ENCODE measurements at places on chromosomes 16 and 17.

DNA sequence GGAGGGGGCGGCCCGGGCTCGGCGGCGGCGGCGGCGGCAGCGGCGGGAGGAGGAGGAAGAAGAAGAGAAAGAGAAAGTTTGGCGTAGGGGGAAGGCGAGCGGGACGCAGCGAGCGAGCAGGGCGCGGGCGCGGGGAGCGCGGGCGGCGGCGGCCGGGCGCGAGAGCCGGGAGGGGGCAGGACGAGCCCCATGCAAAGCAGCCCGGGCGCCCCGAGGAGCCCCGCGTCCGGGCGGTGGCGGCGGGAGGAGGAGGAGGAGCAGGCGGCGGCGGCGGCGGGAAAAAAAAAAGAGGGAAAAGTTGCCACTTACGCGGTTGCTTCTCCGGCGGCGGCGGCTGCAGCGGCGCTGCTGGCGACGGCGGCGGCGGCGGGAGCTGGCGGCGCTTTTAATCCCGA is 10.3 kb upstream of the ZFHX3 start:
- DNase-seq, result peak; percentile 44

- no peak for DNase-seq
Measured at GRCh38 chr17:78101542-78101941, 27.0 kb downstream of the TMC6 start.

GRCh38 chr16:75927810-75928209 is 201.5 kb upstream of the CPHXL start:
- no peak for DNase-seq

DNA sequence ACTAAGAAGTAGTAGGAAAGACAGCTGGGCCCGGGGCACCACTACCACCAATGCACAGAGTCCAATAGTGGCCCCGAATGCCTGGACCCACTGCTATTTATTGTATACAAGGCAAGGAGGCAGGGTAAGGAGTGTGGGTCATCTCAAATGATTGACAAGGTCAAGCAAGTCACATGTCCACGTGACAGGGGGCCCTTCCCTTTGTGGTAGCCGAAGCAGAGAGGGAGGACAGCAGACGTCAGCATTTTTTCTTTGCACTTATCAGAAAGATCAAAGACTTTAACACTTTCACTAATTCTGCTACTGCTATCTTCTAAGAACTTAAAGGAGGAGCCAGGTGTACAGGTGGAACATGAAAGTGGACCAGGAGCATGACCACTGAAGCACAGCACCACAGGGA is 6.5 kb downstream of the VPS53 start:
- DNase-seq, result no peak

- peak; percentile 57 for DNase-seq
Measured at GRCh38 chr16:81623365-81624102, 155.6 kb upstream of the PLCG2 start.

DNA sequence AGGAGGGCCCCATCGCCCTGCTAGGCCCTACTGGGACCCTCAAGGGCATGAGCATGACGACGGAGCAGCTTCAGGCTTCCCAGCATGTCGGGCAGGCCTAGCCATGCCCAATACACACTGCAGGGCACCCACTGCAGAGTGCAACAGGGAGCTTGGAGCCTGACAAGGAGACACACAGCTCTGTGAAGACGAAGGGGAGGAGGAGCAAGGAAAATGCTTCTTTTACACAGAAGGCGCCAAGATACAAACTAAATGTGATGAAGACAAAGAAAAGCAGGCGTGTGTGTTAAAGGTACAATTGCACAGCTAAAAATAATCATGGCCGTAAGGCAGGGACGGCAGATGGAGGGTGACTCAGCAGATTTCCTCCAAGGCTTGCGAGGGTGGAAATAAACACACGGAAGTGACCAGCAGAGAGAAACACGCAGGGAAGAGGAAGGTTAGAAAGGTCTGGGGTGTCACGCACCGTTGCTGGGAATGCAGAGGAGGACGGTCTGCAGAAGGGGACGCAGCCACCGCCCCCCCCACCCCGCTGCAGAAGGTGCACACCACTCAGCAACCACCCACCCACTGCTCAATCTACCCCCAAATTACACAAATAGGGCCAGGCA is 108.5 kb downstream of the ZNF778 start:
- peak; percentile 71 for DNase-seq

DNA sequence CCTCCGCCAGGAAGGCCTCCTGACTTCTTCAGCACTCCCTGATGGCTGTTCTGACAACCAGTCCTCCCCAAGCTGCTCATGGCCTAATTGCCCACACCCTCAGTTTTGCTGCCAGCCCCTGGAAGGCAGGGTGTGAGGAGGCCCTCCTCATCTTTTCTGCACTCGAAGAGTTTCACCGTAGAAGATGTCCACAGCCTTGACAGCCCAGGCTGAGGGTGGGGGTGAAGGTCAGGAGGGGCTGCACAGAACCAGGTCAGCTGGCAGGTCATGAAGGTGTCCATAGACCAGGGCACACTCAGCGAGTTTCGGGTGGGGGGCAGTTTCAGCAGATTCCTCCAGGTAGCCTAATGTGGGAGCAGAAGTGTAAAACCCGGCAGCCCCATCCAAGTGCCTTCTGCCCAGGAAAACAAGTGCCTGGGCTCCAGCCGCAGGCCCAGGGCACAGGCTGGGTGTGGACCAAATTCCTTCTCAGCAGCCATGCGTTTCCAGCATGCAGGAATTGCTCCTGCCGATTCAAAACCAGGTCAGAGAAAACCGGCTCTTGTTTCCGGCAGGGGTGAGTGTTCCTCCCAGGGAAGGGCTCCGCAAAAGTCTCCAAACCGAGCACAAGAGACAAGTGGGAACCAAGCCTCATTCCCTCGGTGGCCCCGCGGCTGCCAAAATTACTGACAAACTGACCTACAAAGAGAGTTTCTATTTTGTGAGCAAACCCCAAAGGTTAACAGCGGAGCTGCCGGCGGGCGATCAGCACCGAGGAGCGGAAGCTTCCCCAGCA is 228.8 kb downstream of the C16orf78 start:
- no peak for DNase-seq

DNA sequence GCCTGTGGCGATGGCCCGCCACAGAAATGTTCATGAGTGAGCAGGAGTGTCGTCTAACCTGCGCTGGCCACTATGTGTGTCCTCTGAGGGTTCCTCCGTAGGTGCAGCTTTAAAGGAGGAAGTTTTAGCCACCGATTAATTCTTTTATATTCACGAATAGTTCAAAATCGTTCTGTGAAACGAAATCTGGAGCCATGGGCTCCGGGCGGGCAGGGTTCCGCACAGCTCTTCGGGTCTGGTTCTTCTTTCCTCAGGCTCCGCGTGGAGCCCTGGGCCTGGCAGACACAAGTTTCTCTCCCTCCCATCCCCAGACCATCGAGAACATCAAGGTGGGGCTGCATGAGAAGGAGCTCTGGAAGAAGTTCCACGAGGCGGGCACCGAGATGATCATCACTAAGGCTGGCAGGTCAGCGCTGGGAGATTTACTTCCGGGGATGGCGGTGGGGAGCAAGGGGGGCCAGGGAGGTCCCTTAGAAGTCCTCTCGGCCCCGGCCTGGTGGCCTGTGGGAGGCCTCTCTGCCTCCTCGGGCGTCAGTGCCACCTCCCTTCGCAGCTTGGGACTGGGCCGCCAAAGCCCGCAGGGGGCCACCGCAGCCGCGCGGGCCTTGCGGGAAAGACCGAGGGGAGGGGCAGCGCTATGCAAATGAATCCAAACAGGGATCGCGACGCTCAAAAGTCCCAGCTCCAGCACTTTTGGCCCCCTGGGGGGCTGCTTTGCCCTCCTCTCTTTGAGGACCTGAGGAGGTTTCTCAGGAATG is 5.2 kb downstream of the TBX4 start:
- no peak for DNase-seq

- DNase-seq, result no peak
Measured at GRCh38 chr17:31431852-31432658, 40.6 kb downstream of the RAB11FIP4 start.

- DNase-seq, result no peak
Measured at GRCh38 chr16:67252609-67253497, 4.1 kb downstream of the SLC9A5 start.

DNA sequence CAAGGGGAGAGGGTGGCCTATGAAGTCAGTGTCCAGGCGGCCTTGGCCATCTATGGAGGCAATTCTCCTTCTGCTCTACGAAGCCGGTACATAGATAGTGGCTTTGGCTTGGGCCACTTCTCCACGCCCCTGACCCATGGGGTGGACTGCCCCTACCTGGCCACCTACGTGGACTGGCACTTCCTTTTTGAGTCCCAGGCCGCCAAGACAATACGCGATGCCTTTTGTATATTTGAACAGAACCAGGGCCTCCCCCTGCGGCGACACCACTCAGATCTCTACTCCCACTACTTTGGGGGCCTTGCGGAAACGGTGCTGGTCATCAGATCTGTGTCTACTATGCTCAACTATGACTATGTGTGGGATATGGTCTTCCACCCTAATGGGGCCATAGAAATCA is 17.3 kb downstream of the AOC3 start:
- no peak for DNase-seq

- peak; percentile 10 for DNase-seq
Measured at GRCh38 chr16:78705694-78706093, 606.2 kb downstream of the WWOX start.

GRCh38 chr16:12819126-12820117 is 15.7 kb upstream of the CPPED1 start:
- peak; percentile 62 for DNase-seq

- no peak for DNase-seq
Measured at GRCh38 chr16:64846966-64847365, 274.9 kb downstream of the CDH11 start.

GRCh38 chr17:75069783-75070182 is 18.0 kb upstream of the SLC16A5 start:
- no peak for DNase-seq

GRCh38 chr16:3097266-3097665 is 1.8 kb downstream of the ZSCAN10 start:
- no peak for DNase-seq

- DNase-seq, result no peak
Measured at GRCh38 chr17:75826561-75827307, 17.5 kb downstream of the UNC13D start.

- no peak for DNase-seq
Measured at GRCh38 chr16:287298-287811, 4.4 kb downstream of the PDIA2 start.

- no peak for DNase-seq
Measured at GRCh38 chr17:68459037-68459639, 1.8 kb upstream of the WIPI1 start.

GRCh38 chr17:8073627-8074484 is 13.7 kb downstream of the ALOX12B start:
- DNase-seq, result peak; percentile 28

GRCh38 chr16:59527206-59527997 is 793.3 kb upstream of the GOT2 start:
- peak; percentile 91 for DNase-seq

DNA sequence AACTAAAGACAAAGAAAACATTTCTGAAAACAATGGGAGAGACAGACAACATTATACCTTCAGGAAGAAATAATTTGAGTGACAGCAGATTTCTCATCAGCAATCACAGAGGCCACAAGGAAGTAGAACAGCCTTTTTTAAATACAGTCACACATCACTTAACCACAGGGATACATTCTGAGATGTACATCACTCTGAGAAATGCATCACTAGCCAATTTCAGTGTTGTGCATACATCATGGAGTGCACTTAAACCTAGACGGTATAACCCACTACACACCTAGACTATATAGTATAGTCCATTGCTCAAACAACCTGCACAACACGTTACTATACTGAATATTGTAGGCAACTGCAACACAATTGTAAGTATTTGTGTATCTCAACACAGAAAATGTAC is 24.9 kb upstream of the ALOX12 start:
- DNase-seq, result no peak

GRCh38 chr16:86317813-86318650 is 192.3 kb upstream of the FOXF1 start:
- no peak for DNase-seq

DNA sequence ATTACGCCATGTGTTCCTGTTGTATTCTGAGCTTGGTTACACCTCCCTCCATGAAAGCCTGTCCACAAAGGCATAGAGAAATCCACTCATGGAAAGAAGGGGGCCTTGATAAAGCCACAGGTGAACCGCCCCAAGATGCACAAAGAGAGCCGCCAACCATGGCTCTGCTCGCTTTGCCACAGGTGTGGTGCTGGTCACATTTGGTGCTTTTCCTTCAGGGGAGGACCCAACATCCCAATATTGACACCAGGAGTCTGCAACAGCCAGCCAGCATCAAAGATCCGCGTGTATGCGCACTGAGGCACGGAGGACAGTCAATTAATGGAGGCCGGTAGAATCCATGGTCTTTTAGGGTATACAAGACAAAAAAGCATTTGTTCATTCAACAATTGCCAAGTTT is 7.3 kb downstream of the ABCA3 start:
- DNase-seq, result no peak

- DNase-seq, result peak; percentile 13
Measured at GRCh38 chr16:56424791-56425438, 430 bp downstream of the AMFR start.

DNA sequence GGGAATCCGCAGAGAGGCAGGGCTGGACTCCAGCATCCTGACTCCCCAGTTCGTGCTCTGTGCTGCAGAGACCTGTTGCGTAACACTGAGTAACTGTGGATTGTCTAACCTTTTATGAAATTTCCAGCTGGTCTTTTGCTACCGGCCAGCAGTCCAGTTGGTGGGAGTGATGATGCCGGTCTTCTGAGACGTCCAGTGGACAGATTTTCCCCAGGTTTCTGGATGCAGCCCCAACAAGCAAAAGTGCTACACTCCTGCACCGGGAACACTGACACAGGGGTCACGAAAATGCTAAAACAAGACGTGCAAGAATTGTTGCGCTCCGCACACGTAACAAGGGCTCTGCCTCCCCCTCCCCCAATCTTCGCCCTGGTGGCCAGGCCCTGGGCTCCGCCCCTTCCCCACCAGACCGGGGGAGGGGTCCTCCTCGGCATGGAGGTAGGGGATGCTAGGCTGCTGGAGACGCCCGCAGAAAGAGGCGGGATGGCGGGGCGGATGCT is 701 bp upstream of the MRC2 start:
- peak; percentile 84 for DNase-seq

DNA sequence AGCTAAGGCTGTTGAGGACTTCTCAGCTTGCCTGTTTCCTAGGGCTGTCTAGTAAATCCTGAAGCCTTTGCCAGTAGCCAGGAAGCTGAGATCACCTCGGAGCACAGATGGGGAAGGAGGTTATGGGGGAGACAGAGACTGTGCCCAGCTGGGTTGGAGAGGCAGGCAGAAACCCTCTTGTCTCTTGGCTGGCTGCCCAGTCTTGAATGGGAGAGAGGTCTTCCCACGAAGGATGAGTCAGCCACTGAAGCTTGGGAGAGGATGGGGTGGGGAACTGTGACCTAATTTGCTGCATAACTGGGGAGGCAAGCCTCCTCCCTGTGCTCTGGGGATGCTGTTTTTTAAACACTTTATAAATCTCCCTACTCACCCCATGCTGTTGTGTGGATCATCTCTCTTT is 69.8 kb downstream of the SHISA9 start:
- peak; percentile 28 for DNase-seq

GRCh38 chr16:87186446-87186845 is 130.7 kb downstream of the C16orf95 start:
- no peak for DNase-seq
